ENCODE measurements at places on chromosomes 2 and 18. TPM values are rescaled to one million over a fixed set of nuclear protein-coding genes. Genes with fewer than 3 reads are reported as not detected.

UGT1A6 gene
- total RNA-seq, result 0.88 TPM

SLC4A3 gene
- 0.17 TPM for total RNA-seq

RAD51AP2 gene
- total RNA-seq, result not detected

MC5R gene
- total RNA-seq, result not detected

ACMSD gene
- 0.34 TPM for total RNA-seq

SIX3 gene
- not detected for total RNA-seq

GKN2 gene
- not detected for total RNA-seq

SOWAHC gene
- 11.1 TPM for total RNA-seq

FBXO41 gene
- total RNA-seq, result 0.34 TPM

NEMP2 gene
- 4.3 TPM for total RNA-seq

GALNT13 gene
- under 0.01 TPM for total RNA-seq

AP1S3 gene
- 4.4 TPM for total RNA-seq

ALPG gene
- 0.05 TPM for total RNA-seq

MLPH gene
- 1.0 TPM for total RNA-seq

RGPD3 gene
- 0.51 TPM for total RNA-seq

NYAP2 gene
- total RNA-seq, result not detected

FOXI3 gene
- not detected for total RNA-seq

VRK2 gene
- total RNA-seq, result 35.4 TPM

TEKT4 gene
- not detected for total RNA-seq

PDK1 gene
- 5.3 TPM for total RNA-seq

ADRA2B gene
- total RNA-seq, result 0.05 TPM

DTNA gene
- 2.9 TPM for total RNA-seq

RSAD2 gene
- 1.2 TPM for total RNA-seq

CSRNP3 gene
- 0.51 TPM for total RNA-seq

ARMC9 gene
- total RNA-seq, result 19.9 TPM

CHRNG gene
- total RNA-seq, result not detected
